ENCODE measurements at places on chromosomes 7 and 10. TPM values are rescaled to one million over a fixed set of nuclear protein-coding genes. Genes with fewer than 3 reads are reported as not detected.
A peak's percentile ranks its signal among the peaks of the same experiment; 100 is the strongest.

GRCh38 chr10:95756041-95756761 is at the start of gene ENTPD1:
Gene ENTPD1 (plus strand): TSS chr10:95756163. CDS start chr10:95756240, 77 bp downstream.
- DNase-seq, result peak; percentile 12

GRCh38 chr10:5528989-5529701 is 4.4 kb downstream of the CALML3 start:
- no peak for DNase-seq

DNA sequence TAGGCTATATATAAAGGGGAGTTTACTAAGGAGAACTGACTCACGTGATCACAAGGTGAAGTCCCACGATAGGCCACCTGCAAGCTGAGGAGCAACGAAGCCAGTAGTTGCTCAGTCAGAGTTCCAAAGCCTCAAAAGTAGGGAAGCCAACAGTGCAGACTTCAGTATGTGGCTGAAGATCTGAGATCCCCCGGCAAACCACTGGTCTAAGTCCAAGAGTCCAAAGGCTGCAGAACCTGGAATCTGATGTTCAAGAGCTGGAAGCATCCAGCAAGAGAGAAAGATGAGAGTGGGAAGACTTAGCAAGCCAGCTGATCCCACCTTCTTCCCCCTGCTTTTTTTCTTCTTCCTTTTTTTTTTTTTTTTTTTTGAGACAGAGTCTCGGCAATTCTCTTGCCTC is 27.0 kb upstream of the GSDME start:
- no peak for DNase-seq

DNA sequence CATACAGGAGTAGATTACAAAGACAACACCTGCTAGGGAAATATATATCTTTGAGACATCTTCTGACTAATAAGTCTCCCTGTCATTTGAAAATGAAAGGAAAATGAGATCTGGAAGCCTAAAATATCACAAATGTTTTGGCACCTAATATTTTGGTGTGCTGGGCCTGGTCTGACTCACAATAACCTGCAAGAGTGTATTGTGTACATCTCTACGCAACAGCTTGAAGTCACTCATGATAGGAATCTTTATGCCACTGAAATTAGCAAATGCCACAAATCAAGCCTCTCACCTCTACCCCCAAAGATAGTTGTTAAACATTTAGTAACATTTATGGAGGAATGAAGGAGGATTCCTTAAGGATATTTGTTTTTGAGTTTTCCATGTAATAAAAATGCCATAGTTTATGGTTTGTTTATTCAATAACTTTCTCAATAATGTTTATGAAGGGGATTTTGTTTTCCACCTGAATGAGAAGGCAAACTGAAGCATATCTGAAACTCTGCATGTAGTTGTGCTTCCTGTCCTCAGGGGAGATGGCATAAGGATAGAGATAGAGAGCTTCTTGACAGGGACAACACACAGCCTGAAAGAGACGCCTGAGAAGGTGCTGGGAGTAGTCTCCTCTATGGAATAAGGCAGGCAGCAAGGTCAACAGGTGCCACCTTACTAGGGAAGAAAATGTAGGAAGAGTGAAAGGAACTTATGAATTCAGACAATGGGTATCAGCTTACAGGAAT is 197.4 kb downstream of the AHR start:
- DNase-seq, result no peak

DNA sequence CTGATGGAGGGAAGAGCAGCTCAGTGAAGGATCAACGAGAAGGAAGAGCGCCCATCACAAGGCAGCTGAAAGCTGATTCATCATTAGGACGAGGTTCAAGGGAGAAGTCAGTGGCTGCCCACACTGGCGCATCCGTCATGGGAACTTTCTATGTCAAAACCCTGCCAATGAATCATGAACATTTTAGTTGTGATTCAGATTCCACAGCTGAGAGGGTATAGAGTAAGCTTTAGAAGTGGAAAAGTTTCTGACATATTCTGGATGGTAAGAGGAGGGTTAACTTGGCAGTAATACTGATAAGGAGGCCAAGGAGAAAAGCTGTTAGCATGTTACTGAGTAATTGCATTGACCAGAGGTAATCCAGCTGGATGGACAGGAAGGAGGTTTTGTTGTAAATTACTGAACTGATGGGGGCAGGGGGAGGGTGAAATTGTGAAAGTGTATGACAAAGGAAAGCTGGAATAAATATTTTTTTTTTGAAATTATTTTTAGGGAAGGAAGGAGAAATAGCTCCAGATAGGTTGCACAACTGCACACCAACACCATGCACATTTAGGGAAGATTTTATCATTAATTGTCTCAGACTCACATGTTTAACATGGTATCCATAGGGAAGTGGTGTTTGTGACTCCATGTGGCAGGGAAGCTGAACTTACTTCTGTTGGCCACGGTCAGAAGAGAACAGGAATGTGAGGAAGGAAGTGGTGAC is 78.3 kb upstream of the NRP1 start:
- DNase-seq, result peak; percentile 92

DNA sequence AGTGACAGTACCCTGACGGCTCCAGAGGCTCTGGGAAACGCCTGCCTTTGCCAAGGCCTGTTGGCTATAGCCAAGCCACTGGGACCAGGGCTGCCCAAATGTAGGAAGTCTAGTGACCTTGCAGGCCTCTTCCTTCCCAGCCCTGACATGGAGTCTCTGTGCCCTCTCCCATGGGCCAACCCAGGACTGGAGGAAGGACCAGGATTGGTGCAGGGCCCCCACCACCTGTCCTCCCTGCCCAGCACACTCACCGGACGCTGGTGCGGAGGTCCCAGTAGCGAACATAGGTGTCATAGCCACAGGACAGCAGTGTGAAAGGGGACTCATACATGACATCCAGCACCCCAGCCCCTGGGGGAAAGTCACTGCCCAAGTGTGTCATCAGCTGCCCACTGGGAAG is 24.0 kb downstream of the DPCD start:
- DNase-seq, result no peak

DNA sequence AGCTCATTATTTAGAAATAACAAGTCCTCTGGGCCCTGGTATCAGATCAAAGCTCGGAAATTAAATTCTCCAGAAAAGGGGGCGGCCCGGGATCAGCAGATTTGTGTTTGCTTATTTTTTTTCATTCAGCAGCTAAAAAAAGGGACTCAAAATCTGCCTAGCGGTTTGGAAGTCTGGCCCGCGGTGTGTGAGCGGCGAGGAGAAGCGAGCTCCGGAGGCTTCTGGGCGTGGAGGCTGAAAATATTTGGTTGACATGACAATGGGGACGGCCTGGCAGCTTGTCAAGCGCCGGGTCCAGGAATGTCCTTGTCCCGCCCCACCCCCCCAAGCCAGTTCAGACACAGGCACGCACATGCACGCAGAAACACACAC is 43.4 kb downstream of the FOXL3 start:
- no peak for DNase-seq

- DNase-seq, result peak; percentile 95
Measured at GRCh38 chr10:72354356-72355213, at the start of gene DNAJB12. Gene DNAJB12 (minus strand): TSS chr10:72354919. CDS start chr10:72354897, 22 bp downstream.

GRCh38 chr7:17183630-17184328 is 114.7 kb upstream of the AHR start:
- DNase-seq, result no peak

Gene CLCN1
- not detected for total RNA-seq

Gene NRCAM
- total RNA-seq, result 0.83 TPM

Gene STK31
- total RNA-seq, result not detected

Gene ZNF33A
- 14.3 TPM for total RNA-seq

Gene NXPH1
- not detected for total RNA-seq

Gene EIF5AL1
- total RNA-seq, result 1.1 TPM
